Muscle of arm (tissue), 14 donors: ENCODE measurements at places on chromosomes 12 and 14. TPM values are rescaled to one million over a fixed set of nuclear protein-coding genes. Genes with fewer than 3 reads are reported as not detected.

DNA sequence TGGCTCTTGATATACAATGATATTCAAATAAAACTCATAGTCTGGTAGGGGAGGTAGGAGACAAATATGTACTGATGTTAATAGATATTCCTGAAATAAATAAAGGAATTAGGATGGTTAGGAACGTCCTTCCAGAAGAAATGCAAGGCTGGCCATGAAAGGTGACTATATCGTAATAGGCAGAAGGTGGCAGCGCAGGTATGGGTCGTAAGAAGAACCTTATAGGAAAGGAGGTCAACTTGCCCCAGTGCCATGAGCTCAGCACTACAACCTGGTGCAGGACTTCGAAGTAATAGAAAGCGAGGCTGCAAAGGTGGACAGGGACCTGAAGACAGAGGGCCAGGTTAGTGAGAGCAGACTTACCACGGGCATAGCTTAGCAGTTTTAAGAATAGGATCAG is 55.3 kb upstream of the FGD4 start:
- DNase-seq = no peak

DNA sequence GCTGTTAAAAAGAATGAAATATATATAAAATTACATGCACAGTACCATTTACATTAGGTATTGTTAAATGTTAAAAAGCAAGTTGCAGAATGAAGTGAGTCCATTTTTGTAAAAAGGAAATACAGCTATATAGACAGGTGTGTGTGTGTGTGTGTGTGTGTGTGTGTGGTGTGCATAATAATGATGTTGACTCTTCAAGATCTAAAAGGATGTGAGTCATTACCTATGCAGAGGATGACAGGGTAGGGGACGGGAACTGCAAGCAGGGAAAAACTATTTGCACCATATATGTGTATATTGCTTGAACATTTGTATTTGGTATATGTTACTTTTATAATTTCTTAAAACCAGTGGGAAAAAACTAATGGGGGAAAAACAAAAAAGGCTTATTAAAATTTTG is 3.1 kb downstream of the C14orf39 start:
- DNase-seq = no peak

DNA sequence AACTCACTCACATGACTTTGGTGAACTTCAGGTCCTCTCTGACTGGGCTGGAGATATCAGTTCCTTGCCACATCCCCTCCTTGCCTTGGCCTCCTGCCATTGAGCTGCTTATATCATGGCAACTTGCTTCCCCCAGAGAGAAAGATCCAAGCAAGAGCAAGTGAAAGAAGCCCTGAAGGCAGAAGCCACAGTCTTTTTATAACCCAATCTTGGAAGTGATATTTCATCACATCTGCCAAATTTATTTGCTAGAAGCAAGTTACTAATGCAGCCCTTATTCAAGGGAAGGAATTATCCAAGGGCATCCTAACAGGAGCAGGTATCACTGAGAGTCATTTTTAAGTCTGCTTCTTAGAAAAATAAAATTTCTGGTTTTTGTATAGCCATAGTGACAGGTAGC is 127.8 kb downstream of the SLC38A4 start:
- DNase-seq = no peak

DNA sequence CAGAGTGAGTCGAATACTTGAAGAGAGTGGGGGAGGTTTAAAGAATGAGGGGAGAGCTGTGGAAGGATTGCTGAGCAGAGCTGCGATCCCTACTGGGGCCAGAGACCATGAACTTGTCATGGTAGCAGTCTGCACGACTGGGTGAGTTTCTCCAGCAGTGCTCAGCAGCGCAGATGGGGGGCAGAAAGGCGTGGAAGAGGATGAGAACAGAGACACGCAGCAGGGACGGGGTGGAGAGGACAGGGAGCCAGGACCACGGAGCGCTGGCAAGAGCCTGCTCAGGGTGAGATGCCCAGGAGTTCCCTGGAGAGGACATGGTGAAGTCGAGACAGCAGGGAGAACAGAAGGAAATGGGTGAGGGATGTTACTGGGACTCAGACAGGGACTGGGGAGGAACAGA is 2.1 kb upstream of the AQP6 start:
- no peak for DNase-seq

GRCh38 chr14:78535041-78535440 is 364.9 kb downstream of the NRXN3 start:
- no peak for DNase-seq

DNA sequence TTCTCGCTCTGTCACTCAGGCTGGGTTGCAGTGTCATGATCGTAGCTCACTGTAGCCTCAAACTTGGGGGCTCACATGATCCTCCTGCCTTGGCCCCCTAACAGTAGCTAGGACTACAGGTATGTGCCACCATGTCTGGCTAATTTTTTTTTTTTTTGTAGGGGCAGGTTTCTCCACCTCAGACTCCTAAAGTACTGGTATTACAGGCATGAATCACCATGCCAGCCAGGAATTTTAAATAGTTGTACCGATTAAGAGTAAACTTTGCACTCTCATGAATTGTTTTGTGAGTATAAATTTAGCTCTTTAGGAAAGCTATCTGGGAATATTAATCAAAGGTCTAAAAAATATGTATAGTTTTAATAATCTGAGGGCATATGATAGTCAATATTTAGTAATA is 25.5 kb downstream of the YEATS4 start:
- no peak for DNase-seq

- DNase-seq = no peak
Observed at GRCh38 chr14:53249059-53249458, 95.9 kb upstream of the DDHD1 start.

- no peak for DNase-seq
Observed at GRCh38 chr14:76975812-76976211, 52.7 kb downstream of the IRF2BPL start.

GRCh38 chr12:122495258-122495657 is 5.5 kb downstream of the ZCCHC8 start:
- no peak for DNase-seq

- no peak for DNase-seq
Observed at GRCh38 chr12:117388951-117389446, 27.6 kb upstream of the NOS1 start.

The SERPINA9 gene
- polyA plus RNA-seq = not detected

The FIGNL2 gene
- polyA plus RNA-seq = 2.8 TPM

The GXYLT1 gene
- 18.5 TPM for polyA plus RNA-seq

- no peak for DNase-seq
Observed at GRCh38 chr14:47438650-47439140, 236.7 kb downstream of the MDGA2 start.

The SLC4A8 gene
- polyA plus RNA-seq = 1.6 TPM

DNA sequence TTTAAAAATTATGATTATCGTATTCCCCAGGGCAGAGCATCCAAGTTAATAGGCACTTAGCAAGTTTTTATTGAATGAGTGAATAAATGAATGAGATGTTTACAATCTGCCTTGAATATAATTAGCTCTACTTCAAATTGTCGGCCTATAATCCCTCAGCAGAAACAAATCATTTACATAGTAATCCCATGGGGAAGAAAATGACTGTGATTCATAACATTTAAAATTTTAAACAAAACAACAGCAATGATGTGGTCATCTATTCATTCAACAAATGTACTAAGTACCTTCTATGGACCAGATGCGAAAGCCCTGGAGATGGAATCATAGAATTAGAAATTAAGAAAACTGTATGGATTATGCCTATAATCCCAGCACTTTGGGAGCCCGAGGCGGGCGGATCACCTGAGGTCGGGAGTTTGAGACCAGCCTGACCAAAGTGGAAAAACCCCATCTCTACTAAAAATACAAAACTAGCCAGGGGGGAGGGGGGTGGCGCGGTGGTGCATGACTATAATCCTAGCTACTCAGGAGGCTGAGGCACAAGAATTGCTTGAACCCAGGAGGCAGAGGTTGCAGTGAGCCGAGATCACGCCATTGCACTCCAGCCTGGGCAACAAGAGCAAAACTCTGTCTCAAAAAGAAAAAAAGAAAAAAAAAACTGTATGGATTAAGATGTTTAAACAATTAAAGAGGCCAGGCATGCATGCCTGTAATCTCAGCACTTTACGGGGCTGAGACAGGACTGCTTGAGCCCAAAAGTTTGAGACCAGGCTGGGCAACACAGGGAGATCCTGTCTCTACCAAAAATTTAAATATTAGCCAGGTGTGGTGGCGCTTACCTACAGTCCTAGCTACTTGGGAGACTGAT is 17.7 kb upstream of the MDM2 start:
- no peak for DNase-seq
